ENCODE measurements at places on chromosomes 6 and 20.
A peak's percentile ranks its signal among the peaks of the same experiment; 100 is the strongest.

GRCh38 chr6:16409531-16410441, 171.4 kb downstream of the GMPR start:
- no peak for DNase-seq

- no peak for DNase-seq
Measured at GRCh38 chr6:81933608-81934051, 181.1 kb upstream of the TENT5A start.

DNA sequence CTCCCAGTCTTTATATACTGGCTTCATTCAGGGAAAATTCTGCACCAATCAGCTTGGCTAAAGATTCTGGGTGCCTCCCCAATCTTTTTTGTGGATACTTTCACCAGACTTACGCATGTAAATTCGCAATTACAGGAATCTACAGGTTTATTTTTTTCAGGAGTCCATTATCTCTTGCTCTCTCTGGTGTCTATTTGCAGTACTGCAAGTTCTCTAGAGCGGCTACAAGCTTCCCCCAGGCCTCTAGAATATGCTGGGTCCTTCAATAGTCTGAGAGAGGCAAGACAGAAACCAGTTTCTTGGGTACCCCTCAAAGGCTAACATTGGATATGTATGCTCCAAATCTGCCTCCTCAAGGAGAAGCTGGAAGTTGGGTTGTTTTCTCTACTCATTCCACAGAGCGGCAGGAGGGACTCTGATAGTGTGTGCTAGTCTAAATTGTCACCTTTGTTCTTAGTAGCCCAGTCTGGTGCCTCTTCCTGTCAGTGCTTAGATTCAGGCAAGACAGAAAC, 58.5 kb downstream of the SUN5 start:
- no peak for DNase-seq

DNA sequence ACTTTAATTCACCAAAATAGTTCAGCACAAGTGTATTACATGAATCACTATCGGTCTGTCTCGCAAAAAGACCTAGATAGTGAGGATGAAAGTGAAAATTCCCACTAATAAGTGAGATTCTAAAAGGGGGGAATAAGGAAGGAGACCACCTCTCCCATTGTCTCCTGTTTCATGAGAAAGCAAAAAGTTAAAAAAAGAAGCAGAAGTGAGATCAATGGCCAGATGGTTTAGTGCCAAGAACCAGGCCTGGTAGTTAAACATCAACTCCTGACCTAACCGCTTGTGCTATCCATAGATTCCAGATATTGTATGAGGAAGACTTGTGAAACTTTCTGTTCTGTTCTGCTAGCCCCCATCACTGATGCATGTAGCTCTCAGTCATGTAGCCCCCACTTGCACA, 293.0 kb downstream of the RNGTT start:
- no peak for DNase-seq

DNA sequence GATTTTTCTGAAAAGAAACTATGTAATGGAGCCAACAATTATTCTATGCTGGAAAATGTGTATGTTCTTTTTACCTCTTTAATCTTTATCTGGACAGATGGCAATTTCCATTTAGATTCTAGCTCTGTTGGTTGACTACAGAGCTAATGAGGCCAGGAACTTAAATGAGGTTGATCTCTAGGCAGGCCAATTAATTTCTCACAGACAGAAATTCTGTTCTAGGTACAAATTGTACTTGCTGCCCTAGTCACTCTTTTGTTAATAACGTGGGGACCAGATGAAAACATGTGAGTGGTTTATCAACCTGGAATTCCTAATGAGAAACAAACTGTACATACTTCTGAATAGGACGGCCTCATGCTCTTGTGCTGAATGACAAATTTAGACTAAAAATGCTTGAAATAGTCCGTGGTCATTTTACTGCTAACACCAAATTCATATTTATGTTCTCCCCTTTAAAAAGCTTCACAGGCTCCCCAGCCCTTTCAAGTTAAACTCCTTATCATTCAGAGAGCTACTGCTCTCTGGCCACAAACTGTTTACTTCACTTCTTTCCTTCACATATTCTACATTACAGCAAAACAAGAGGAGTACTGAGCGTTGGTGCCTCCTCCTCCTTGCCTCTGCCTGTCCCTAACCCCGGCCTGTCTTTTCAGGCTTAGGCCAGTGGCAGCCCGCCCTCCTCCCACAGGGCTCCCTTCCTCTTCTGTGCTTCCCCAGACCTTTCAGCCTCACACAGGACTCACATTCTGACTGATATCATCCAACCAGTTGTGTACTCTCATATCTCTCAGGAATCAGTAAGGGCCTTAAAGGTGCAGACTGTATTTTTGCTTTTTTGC, 41.4 kb downstream of the DTNBP1 start:
- DNase-seq, result no peak

DNA sequence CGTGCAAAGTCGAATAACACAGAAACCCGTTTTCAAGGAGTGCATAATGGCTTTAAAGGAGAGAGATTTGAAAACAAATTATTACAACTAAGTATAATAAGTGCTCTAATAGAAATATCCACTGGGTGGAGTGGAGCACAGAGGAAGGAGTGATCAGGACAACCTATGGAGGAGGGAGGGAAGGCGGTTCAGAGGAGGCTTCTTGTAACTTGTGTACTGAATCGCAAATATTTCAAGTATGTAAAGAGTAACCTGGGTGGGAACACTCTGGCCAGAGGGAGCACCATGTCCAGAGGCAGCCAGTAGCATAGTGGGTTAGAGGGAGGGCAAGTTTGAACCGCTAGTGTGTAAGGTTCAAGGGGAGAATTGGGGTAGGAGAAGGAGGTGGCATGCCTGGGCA, 21.6 kb upstream of the TNFAIP3 start:
- DNase-seq, result no peak

GRCh38 chr20:19828232-19828631, 70.2 kb downstream of the RIN2 start:
- peak; percentile 78 for DNase-seq

- no peak for DNase-seq
Measured at GRCh38 chr6:104679971-104680370, 179.7 kb downstream of the HACE1 start.

DNA sequence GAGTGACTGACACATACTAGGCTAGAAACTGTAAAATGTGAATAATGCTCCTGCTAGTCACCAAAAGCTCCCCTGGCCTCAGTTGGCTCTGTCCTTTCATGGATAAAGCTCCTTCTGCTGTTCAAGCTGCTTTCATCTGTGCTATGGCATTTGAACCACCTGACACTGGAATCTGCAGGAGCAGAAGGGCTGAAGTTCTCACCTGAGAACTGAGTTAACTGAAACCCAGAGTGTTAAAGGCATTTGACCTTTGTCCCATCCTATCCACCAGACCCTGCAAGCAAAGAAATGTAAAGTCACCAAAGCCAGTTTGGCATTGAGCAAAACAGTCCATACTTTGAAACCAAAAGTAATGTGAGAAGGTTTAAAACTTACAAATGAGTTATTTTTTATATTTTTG, 77.7 kb downstream of the BMP2 start:
- DNase-seq, result no peak

- no peak for DNase-seq
Measured at GRCh38 chr6:26476896-26477295, 19.1 kb downstream of the BTN2A1 start.

- DNase-seq, result no peak
Measured at GRCh38 chr6:149020319-149020718, 273.5 kb downstream of the UST start.

GRCh38 chr6:137473598-137473997, 20.6 kb downstream of the OLIG3 start:
- DNase-seq, result no peak

DNA sequence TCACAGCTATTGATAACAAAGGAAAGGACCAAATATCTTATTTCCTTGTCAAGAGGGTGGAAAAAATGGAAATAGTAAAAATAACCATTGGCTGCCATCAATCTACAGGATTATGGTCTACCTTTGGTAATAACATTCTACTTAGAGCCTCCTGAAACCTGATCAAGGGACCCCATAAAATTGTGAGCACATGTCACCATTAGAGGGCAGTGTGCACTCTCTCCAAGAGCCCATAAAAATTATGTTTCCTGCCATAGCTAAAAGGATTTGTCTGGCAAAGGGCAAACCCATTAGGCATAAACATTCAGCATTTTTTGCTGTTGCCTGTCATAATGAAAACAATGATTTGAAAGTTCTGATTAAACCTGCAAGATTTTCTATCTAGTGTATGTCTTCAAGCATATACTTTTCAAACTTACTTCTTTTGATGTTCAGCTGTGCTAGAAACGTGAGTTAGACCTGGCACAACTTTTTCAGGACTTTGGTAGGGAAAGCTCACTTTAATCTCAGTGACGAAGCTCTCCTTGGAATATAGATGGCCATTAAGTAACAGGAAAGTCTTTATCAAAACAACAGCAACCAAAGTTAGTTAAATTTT, 120.7 kb upstream of the ZFP64 start:
- DNase-seq, result no peak

DNA sequence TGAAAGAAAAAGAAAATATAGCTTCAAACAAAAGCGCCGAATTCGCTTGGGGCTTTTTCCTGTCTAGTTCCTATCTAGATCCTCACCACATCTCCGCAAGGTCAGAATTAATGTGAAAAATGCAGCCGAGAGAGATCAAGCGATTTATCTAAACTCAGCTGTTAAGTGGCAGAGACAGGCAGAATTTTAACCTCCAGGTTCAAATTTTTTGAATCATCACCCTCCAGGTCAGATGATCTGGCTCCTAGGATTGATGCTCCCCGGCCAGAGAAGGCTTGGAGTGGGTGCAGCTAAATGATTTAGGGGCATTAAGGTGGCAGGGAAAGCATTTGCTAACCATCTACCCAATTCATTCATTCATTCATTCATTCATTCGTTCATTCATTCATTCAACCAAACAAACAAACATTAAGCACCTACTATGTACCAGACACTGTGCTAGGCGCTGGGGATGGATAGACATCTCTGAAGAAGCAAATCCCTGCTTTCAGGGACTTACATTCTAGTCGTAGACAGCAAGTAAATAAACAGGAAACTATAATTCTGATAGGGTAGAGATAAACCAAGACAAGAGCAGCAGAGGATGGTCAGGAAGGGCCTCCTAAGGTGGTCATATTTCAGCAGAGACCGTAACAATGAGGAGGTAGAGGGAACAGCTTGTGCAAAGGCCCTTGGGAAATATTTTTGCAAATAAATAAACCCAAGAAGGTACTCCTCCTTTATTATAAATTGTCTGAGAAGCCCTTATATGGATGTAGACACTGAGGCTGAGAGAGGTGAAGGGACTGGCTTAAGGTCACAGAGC, 672 bp upstream of the UBE2V1 start:
- no peak for DNase-seq

DNA sequence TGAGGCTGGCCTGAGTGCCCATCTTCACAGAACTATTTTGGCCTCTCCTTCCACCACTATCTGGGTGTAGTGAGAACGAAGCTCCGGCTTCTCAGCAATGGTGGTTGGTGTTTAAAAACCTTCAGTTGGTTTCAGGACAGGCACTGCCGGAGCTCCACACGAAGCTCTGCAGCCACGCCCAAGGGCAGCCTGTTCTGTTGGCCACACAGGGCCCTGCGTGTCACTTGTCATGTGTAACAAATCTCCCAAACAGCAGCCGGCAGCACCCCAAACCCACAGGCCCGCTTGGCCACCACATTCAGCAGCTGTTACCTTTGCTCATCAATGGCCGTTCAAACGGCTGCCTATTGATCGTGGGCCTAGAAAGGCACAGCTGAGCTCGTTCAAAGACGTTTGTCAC, 97.5 kb downstream of the ERMARD start:
- no peak for DNase-seq

GRCh38 chr6:15464211-15464725, 198.6 kb downstream of the DTNBP1 start:
- peak; percentile 12 for DNase-seq

DNA sequence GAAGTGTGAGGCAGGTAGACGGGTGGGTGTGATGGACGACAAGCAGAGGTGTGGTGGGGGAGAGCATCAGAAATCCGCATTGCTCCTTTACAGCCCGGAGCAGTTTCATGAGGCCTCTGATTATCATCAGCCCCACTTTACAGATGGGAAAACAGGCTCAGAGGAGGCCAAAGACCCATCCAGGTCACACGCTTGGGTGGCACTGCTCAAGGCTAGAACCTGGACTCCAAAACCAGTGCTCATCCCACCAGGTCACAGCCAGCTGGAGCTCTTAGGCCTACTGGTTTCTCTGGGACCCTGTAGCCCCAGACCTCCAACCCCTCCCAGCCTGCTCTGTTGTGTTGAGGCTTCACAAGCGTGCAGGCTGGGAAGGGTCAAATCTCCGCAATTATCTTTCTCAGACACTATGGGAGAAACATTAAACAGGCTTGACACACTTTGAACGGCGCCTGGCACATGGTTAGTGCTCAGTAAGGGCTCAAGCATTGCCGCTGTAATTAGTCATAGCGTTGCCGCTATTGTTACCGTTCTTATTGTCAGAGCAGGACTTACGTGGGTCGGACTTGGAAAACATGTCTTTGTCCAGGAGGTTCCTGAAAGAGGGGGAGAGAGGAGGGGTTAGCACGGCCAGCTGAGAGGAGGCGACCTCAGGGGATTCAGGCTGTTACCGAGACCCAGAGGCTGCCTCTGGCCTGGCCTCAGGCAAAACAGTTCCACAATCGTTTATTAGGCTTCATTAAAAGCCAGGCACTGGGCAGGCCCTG, 16.6 kb downstream of the CPNE5 start:
- no peak for DNase-seq

- DNase-seq, result no peak
Measured at GRCh38 chr20:47133809-47134456, 222.6 kb downstream of the ZMYND8 start.

DNA sequence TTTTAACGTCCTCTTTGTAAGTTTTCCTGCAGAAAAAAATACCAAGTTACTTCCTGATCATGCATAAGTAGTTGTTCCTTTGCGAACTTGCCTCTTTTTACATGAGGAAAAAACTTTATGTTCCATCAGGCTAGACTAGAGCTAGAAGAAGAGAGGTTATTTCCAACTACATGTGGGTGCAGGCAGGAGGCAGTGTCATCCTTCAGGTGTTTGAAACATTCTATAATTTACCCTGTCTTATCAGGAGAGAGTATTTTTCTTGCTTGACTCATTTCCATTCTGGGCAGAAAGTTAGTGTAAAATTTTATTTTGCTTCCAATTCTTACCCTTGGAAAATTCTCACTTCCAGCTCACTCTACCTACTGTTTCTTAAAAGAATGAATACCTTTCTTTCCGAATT, 28.5 kb upstream of the EPHA7 start:
- no peak for DNase-seq

DNA sequence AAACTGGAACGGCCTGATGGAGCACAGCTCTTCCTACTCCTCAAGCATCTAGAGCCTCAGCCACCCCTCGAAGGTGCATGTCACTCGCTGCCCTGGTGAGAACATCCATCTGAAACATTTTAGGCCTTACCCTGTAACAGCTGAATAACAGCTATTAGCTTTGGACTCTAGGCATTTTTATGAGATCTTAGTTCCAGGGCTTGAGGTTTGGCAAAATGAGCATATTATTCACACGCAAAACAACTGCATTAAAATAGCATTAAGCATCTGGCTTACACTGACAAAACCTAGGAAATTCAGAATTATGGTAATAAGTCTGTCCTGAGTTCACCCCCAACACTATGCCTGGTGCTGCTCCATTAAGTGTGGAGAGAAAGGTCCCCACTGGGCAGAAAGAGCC, 56.1 kb downstream of the ADAT2 start:
- no peak for DNase-seq

Data from SW 1271 (cell line).